Stimulated activated CD8-positive, alpha-beta memory T cell treated with anti-CD3 and anti-CD28 coated beads, Interleukin-7, amount 100 ng/mL, for 4 hours (primary cell): ENCODE measurements at places on chromosomes 5 and 9.

- DNase-seq, result no peak
These were observed 42.2 kb upstream of the RNU6ATAC start for GRCh38 chr9:134206311-134207300.

GRCh38 chr5:67375606-67376005, 179.0 kb upstream of the CD180 start:
- no peak for DNase-seq

GRCh38 chr9:136762221-136762691, 2.1 kb downstream of the LCN15 start:
- no peak for DNase-seq

DNA sequence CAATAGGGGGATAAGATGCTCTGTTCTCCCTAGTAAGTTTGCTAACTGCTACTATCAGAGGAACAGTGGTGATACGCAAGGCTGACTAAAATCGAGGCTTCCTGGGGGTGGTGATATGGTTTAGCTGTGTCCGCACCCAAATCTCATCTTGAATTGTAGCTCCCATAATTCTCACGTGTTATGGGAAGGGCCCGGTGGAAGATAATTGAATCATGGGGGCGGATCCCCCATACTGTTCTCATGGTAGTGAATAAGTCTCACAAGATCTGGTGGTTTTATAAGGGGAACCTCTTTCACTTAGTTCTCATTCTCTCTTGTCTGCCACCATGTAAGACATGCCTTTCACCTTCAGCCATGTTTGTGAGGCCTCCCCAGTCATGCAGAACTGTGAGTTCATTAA, 135.1 kb downstream of the LHFPL2 start:
- no peak for DNase-seq

GRCh38 chr5:172903790-172904189, 55.4 kb upstream of the RPL26L1 start:
- no peak for DNase-seq

- DNase-seq, result no peak
These were observed 196.7 kb downstream of the RGS3 start for GRCh38 chr9:113660196-113660595.

GRCh38 chr9:25752398-25752797, 74.2 kb upstream of the TUSC1 start:
- DNase-seq, result no peak

DNA sequence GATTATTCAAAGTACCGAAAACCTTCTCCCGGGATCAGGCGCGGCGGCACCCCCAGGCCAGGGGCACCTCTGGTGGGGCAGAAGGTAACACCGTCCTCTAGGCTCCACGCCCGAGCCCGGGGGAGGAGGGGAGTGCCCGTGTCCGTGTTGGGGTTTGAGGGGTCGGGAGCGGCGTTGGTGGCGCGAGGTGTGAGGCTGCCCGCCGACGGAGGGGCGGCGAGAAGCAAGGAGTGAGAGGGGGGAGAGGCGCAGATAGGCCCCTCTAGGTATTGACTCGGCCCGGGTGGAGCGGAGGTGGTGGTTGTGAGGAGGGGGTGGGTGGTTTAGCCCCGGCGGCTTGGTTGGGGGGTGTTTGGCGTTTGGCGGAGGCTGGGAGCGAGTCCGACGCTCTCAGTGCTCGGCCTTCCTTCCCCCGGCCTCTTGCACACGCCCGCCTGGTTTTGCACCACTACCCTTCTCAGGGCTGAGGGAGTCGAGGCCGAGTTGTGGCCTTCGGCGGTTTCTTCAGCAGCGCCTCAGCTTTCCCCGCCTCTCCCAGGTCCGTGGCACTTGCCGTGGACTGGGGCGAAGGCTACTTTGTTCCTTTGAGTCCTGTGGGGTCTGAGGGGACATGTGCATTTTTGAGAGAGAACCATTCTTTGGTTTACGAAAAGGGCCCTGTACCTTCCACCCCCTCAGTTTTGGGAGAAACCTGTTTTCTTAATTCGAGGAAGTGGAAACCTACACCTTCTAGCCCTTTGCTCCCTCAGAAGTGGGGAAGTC, 450 bp downstream of the GPBP1 start:
- DNase-seq, result no peak

GRCh38 chr9:404234-404633, 189.6 kb downstream of the DOCK8 start:
- DNase-seq, result no peak

DNA sequence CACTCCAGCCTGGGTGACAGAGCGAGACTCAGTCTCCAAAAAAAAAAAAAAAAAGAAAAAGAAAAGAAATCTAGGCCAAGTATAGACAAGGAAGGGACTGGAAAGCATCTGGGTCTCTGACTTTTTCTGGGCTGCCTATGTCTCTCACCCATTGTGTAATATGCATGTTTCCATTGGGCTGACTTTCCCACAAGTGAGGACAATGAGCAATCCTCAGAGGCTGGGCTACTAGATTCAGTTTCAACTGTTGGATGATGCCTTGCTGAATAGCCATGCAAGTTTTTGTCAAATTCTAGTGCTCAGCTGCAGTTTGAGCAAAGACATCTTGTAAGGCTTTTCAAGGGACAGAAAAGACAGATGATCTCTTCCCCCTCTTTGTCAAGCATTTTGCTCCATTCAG, 82.1 kb downstream of the PHAX start:
- DNase-seq, result no peak

DNA sequence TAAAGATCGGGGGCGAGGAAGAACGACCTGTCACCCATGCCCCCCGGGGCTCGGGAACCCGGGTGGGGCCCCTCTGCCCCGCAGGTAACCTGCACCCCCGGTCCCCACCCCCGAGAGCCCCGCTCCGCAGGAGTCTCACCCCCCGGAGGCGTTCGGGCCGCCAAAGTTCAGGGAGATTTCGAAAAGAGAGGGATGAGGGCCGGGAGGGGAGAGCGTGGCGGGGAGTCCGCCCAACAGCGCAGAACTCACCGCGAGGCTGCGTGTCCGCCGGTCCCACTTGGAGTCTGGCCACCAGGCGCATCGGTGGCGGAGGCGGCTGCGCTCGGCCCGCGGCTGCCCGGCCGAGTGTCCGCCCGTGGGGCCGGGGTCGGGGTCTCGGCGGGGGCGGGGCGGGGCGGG, at the start of gene PHF19:
PHF19 (minus strand) TSS at position 347 of the 399 bp plus-strand sequence. CDS start 2,447 bp downstream, outside the sequence.
- no peak for DNase-seq

GRCh38 chr9:86099701-86100364, 475 bp upstream of the GOLM1 start:
- DNase-seq, result no peak

GRCh38 chr5:1185038-1185627, 16.3 kb upstream of the SLC6A19 start:
- DNase-seq, result no peak

- DNase-seq, result no peak
These were observed 310.3 kb downstream of the EBF1 start for GRCh38 chr5:158789441-158789840.

DNA sequence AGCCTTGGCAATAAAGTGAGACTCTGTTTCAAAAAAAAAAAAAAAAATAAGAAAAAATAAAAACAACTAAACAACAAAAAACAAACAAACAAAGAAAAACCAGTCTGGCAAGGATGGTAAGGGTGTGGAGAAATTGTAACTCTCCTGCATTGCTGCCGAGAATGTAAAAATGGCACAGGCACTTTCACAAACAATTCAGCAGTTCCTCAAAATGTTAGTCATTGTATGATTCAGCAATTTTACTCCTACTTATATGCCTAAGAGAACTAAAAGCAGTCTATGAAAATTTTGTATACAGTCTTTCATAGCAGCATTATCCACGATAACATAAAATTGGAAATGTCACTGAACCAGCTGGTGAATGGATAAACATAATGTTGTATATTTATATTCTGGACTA, 280.4 kb downstream of the CDH9 start:
- DNase-seq, result no peak

DNA sequence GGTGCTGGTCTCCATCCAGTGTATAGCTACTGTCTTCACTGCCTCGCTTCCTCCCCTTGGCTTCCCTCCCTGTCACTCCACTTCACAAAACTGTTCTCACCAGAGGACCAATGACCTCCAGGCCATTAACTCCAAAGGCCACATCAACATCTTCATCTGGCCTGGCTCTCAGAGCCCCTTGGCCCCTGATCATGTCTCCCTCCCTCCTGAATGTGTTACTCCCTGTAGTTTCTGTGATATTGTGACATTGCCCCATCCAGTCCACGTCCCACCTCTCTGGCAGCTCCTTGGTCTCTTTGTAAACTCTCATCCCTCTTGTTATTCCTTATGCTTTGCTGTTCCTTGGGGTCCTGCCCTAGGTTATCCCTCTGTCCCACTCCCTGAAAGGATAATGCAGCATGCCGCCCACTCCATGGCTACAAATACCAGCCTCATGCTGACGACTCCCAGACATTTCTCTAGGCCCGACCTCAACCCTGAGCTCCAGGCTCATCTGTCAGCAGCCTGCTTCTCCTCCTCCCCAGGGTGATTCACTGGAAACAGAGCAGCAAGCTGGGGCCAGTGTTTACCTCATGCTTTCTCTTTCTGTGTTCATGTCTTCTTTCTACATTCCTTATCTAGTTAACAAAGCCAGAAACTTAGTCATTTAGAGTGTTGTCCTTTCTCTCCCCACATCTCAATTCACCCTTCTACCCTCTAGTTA, 312.2 kb downstream of the SPOCK1 start:
- DNase-seq, result no peak

- no peak for DNase-seq
These were observed 1.5 kb upstream of the ZFR start for GRCh38 chr5:32445831-32446614.

GRCh38 chr9:111674319-111674718, 12.9 kb downstream of the GNG10 start:
- no peak for DNase-seq

- peak; percentile 43 for DNase-seq
These were observed 60.8 kb downstream of the SEMA4D start for GRCh38 chr9:89436963-89437625.

- DNase-seq, result no peak
These were observed 27.1 kb upstream of the PTGER4 start for GRCh38 chr5:40652441-40653220.

DNA sequence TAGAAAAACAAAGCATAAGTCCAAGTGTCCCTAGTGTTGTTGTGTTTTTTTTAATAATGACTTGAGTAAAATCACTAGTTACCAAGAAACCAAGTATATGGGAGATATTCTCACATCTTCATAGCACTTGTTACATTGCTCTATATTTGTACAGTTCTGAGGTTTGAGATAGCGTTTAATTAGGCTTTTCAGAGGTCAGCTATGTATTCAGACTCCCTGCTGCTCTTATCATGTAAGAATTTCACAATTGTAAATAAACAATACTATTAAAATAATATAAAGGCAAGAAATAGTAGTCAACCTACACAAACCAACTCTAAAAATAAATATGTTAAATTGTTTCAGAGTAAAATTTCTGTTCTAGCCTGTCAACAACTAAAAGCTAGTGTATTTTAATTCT, 761.9 kb upstream of the FAM174A start:
- no peak for DNase-seq

DNA sequence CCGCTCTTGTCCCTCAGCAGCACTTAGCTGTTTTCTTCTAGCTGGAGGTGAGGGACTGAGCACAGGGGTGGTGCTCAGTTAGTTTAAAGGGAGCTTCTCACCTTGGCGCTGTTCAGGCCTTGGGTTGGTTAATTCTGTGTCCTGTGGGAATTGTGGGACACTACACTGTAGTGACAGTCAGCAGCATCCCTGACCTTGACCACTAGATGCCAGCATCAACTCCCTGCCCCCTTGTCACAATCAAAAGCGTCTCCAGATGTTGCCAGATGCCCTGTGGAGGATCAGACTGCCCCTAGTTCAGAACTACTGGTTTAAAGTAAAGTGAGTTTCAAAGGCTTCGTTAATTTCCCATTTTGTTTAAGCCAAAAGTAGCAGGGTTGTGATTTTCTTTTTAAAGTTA, 65.5 kb upstream of the DMRT3 start:
- no peak for DNase-seq

DNA sequence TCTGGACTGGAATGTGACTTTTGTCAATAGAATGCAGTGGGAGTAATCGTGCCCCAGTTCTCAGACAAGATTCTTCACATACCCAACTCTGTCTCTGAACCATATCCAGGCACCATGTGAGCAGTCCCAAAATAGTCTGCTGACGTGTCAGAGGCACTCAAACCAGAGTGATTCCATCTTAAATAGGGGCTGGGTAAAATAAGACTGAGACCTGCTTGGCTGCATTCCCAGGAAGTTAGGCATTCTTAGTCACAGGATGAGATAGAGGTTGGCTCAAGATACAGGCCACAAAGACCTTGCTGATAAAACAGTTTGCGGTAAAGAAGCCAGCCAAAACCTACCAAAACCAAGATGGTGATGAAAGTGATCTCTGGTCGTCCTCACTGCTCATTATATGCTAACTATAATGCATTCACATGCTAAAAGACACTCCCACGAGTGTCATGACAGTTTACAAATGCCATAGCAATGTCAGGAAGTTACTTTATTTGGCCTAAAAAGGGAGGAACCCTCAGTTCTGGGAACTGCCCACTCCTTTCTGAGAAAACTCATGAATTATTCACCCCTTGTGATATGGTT, 16.9 kb upstream of the PLCXD3 start:
- no peak for DNase-seq

- DNase-seq, result no peak
These were observed 81.6 kb downstream of the TMEM174 start for GRCh38 chr5:73254642-73255041.

GRCh38 chr5:177473443-177474001, at the start of gene DBN1:
Gene DBN1 (minus strand): TSS chr5:177473634. CDS start chr5:177473521, 113 bp downstream.
- no peak for DNase-seq

DNA sequence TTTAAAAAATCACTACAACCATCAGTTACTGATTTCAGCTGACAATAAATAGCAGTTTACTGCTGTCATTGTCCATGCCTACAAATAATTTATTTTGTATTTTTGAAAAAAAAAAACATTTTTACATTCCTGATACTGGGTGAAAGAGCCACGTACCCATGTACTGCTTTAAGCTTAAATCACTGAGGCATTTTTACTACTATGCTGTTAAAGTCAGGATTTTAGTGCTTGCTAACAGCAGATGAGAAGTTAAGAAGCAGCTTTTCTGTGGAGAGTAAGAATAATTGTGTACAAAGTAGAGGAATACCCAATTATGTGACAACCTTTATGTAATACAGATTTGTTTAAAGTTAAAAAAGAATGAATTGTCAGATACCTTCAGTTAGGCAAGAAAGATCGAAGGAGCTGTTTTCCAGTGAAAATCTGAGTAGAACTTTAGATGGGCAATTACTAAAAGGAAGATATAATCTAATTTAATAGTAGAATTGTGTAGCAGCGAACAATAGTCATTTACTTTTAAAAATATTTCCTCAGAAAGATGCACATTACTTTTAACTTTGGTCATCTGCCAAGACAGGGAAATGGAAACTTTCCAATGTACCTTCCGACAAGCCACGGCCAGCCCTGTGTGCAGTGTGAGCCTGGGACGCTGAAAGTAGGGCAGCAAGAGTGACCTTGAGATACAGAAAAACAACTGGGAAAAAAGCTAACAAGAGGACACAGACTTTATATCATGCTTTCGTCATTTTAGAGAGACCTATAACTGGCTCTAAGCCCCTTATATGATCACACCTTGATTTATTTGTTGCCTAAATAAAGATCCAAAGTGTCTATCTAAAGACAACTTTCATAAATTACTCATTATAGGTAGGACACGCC, 39.9 kb downstream of the RHOBTB3 start:
- no peak for DNase-seq
